ENCODE measurements at places on chromosomes 12 and 14. TPM values are rescaled to one million over a fixed set of nuclear protein-coding genes. Genes with fewer than 3 reads are reported as not detected.

MED13L gene
- 64.1 TPM for total RNA-seq

NKX2-8 gene
- total RNA-seq, result not detected

YEATS4 gene
- total RNA-seq, result 12.9 TPM

KIF26A gene
- total RNA-seq, result 14.1 TPM

SERPINA9 gene
- total RNA-seq, result not detected

KITLG gene
- 3.5 TPM for total RNA-seq

HSP90B1 gene
- total RNA-seq, result 272 TPM

RFX4 gene
- not detected for total RNA-seq

KCNJ8 gene
- total RNA-seq, result 37.1 TPM

SERPINA4 gene
- not detected for total RNA-seq

P2RX2 gene
- not detected for total RNA-seq

TMEM52B gene
- total RNA-seq, result 0.51 TPM

TPH2 gene
- not detected for total RNA-seq

VRTN gene
- total RNA-seq, result not detected

CLEC1B gene
- total RNA-seq, result not detected

CCDC198 gene
- total RNA-seq, result not detected

SERPINA12 gene
- not detected for total RNA-seq

FGD6 gene
- total RNA-seq, result 16.9 TPM

RFLNA gene
- 0.59 TPM for total RNA-seq

RILPL1 gene
- total RNA-seq, result 93.1 TPM

MLXIP gene
- 14.2 TPM for total RNA-seq

TBX3 gene
- 6.1 TPM for total RNA-seq

SLCO1C1 gene
- total RNA-seq, result 0.31 TPM

LTB4R gene
- total RNA-seq, result 1.9 TPM

WASHC3 gene
- 44.1 TPM for total RNA-seq

SLC39A5 gene
- not detected for total RNA-seq

KRT77 gene
- not detected for total RNA-seq

NPFF gene
- total RNA-seq, result not detected

BMP4 gene
- 7.8 TPM for total RNA-seq

HRK gene
- total RNA-seq, result 0.08 TPM

GDF3 gene
- total RNA-seq, result not detected

GARIN6 gene
- not detected for total RNA-seq

GPR135 gene
- 4.1 TPM for total RNA-seq

SOX5 gene
- 5.6 TPM for total RNA-seq

MYH6 gene
- 13,240 TPM for total RNA-seq

SMCO2 gene
- total RNA-seq, result not detected
